Endothelial cell (in vitro differentiated cells): ENCODE measurements at places on chromosomes 5 and 9.

DNA sequence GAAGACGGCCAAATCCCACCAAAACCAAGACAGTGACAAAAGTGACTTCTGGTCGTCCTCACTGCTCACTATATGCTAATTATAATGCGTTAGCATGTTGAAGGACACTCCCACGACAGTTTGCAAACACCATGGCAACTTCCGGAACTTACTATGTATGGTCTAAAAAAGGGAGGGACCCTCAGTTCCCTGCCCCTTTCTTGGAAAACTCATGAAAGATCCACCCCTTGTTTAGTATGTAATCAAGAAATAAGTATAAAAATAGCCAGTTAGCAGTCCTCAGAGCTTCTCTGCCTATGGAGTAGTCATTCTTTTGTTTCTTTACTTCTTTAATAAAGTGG is 9.5 kb downstream of the FCN2 start:
- DNase-seq, result no peak

- no peak for DNase-seq
Observed at GRCh38 chr5:2190549-2190948, 307.8 kb upstream of the IRX4 start.

DNA sequence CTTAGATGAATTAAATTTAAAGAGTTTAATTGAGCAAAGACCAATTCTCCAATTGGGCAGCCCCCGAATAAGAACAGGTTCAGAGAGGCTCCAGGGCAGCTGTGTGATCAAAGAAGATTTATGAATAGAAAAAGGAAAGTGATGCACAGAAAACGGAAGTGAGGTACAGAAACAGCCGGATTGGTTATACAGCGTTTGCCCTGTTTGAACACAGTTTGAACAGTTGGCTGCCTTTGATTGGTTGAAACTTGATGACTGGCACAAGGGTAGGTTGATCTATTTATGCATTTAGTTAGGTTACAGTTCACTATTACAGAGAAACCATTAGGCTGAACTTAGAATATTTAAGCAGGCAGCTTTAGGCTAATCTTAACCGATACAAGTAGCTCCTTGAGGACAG is 29.5 kb downstream of the NIM1K start:
- DNase-seq, result no peak

GRCh38 chr5:1633605-1634336 is 110.0 kb upstream of the LPCAT1 start:
- peak; percentile 75 for DNase-seq

DNA sequence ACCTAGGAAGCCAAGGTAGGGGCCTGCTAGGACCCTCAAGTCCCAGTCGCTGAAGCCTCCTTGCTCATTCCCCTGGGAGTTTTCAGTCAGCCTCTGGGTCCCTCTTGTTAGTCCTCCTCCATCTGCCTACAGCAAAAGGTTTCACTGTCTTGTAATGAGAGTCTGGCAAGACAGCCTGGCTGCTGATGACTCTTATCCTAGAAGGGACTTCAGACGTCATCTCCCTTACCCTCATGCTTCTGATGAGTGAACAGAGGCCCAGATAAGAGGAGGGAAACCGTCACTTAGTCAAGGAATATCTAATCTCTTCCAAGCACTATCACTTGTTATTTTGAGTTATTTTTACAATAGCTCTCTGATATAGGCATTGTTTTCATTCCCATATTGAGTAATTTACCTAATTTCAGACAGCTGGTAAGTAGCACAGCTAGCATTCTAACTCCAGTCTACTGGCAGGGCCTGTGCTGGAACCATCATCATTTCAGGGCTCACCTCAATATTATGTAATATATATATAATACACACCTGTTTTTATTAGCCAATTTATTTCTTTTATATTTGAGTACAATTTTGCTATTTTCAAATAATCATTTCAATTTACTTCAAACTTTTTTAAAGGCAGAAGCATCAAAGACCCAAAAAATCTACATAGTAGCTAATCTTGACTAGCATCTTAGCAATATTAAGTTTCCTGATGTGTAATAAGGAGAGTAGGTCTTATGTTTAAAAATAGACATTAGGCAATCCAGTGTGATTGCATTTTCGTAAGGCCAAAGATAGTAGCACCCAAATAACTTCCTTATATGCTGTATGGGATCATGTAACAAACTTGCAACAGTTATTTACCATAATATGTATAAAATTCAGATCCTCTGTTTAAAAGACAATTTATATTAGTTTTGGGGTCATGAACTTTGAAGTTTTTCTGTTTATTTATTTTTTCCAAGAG is 7.9 kb downstream of the CMYA5 start:
- DNase-seq, result no peak

GRCh38 chr9:107862323-107862722 is 372.8 kb upstream of the KLF4 start:
- no peak for DNase-seq

DNA sequence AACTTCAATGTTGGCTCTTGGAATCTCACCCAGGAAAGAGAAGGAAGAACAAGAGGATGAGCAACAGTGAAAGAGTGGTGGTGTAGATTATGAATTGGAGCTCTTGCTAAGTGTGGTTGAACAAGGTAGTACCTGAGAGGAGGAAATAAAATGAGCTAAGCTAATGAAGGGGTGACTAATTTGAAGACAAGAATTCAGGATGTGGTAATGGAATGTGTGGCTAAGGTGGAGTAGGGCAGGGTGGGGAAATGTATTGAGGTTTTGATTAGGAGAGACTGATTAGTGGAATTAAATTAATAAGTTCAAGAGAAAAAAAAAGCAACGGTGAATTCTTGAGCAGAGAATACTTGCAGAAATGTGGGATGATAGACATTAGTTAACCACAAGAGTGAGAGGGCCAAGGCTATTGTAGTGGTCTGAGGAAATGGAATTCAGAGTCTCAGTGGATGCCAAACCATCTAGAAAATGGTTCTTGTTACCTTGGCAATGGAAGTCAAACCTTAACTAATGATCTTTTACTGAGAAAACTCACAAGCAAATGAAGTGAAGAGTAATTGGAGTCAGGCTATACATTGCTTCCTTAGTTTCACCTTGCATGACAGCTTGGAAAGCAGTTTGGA is 648.3 kb upstream of the ZNF608 start:
- no peak for DNase-seq

- DNase-seq, result no peak
Observed at GRCh38 chr5:15650266-15650665, 150.3 kb downstream of the FBXL7 start.

DNA sequence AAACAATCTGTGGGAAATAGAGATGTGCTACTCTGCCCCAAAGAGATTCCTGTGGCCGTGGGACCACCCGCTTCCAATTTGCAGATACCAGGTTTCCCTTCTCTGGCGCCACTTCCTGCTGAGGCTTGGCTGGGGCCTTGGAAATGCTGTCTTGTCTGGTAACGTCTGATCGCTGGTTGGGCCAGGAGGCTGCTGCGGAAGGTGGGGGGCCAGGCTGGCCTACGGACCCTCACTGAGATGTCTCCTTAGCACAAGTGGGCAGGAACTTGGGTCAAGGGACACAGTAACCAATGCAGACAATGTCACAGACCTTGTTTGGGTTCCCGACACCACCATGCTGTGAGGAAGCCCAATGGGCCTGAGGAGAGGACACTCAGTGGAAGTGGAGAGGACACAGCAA is 31.7 kb upstream of the IRX4 start:
- DNase-seq, result no peak
